Activated gamma-delta T cell (primary cell): ENCODE measurements at places on chromosomes 2 and 18.

DNA sequence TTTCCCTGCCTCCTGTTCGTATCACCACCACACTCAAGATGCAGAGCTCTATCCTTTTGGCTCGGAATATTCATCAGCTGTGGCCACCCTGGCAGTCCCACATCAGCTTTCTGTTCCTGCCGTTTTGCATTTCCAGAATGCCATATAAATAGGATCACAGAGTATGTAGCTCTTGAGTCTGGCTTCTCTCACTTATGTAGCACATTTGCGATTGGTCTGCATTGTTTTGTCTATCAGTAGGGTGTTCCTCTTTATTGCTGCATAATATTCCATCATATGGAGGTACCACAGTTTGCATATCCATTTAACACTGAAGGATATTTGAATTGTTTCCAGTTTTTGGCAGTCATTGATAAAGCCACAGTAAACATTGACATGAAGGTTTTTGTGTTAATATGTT lies 104.6 kb downstream of the SH3RF3 start:
- DNase-seq: no peak

- no peak for DNase-seq
Measured at GRCh38 chr18:79580498-79581171, 99.0 kb upstream of the CTDP1 start.

DNA sequence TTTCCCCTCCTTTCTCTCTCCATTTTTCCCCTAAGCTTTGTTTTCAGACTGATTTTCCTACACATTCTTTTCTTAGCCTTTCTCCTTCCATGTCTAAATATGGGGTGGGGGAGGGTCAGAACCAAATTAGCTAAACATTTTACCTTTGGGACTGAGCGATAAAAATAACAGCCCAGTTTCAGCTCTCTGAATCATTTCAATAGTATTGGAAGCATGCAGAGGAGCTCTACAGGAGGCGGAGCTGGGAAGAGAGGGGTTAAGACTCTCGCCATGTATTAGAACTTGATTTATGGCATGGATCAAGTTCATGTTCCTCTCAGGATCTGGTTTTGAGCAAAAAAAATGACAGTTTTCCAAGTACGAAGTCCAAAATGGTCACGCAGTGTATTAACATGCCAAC lies 109.1 kb downstream of the CPO start:
- DNase-seq: no peak

- no peak for DNase-seq
Measured at GRCh38 chr2:230879271-230879882, 14.6 kb downstream of the ITM2C start.

DNA sequence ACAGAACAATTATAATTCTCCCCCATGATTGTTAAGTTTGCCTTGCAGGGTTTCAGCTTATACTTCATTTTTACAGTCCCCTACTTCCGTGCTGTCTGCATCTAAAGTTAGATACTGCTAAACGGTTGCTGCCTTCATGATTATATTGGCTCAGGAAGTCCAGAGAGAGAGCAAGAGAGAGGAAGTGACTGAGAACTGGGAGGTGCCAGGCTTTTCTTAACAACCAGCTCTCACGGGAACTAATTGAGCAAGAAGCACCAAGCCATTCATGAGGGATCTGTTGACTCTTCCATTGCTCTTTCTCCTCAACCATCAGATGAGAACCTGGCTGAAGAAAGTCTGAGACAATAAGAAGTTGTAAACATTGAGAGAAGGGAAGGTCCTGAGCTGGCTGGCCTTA lies 125.5 kb upstream of the SIX2 start:
- no peak for DNase-seq

DNA sequence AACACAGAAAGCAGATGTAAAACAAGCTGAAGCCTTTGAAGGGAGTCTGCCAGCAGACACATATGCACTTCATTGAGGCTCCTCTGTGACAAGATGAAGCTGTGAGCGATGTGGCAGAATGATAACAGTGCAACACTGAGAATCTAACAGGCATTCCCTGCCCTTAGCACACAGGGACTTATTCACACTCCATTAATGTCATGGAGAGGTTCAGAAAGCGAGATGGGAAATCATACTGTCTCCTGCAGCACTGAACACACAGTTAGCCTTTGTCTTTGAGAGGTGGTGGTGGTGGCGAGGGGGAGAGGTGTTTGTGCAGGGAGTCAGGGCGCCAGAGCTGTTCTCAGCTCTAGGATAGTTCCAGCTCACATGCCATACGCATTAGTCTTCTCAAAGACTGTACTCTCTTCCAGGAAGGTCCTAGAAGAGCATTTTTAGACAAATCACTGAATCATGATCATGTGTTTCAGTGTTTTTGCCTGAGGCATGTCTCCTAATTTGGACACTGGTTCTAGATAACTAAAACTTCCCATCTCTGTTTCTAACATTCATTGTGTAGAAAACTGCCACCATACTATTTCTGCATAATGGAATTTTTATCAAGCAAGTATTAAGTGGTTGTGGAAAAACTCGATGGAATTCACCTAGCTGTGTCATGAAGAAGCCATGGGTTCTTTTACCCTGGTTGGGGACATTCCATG lies 93.5 kb upstream of the ITGB6 start:
- no peak for DNase-seq

DNA sequence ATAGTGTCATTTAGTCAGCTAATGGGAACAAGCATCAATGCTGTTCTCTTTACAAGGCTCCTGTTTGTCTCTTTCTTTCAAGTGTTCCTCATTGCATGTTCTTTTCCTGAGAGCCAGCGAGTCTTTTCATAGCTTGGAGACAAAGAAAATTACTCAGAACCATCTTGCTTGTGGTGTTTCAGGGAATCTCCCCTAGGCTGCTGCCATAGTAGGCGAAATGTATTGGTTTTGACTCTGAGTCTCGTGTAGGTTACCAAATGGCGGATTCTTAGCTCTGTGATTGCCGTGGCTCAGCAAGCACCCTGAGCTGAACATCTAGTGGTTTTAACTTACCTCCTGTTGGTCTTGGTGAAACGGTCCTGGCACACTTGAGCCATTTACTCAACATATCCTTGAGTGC lies 68.7 kb downstream of the RHBDD1 start:
- no peak for DNase-seq

GRCh38 chr2:111983478-111984212 lies 71.4 kb upstream of the TMEM87B start:
- no peak for DNase-seq

GRCh38 chr2:201680743-201681142 lies 17.7 kb downstream of the MPP4 start:
- DNase-seq: no peak

DNA sequence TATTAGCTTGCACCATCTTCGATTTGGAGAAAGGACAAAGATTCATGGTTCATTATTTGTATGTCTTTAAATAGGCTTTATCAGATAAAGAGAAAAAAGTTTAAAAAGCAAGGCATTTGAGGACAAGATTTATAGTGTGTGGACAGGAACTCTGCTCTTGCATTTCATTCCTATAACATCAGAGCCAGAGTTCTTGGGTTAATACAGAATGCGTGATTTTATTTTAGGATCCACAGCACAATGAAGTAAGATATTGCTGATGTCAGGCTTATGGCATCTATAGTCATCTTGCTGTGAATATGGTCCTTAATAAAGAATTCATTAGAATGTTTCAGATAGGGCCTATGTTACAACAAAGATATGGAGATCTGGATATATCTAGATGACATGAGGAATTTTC lies 19.7 kb downstream of the RASGRP3 start:
- DNase-seq: no peak

GRCh38 chr2:31255911-31256571 lies 22.1 kb downstream of the EHD3 start:
- no peak for DNase-seq

DNA sequence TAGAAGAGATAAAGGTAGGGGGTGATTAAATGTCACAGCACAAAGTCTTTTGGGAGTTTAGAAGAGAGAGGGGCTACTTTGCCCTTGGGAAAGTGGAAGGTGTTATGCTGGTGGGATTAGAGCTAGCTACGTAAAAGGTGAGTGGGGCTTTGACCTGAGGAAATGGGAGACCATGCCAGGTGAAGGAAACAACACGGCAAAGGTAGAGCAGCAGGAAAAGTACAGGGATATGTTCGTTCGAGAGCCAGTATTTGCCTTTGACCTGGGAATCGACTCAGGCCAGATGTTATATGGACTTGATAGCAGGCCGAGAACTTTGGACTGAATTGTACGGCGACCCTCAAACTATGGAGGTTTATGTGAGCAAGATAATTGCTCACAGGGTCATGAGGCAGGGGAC lies 55.7 kb upstream of the ACKR3 start:
- no peak for DNase-seq

DNA sequence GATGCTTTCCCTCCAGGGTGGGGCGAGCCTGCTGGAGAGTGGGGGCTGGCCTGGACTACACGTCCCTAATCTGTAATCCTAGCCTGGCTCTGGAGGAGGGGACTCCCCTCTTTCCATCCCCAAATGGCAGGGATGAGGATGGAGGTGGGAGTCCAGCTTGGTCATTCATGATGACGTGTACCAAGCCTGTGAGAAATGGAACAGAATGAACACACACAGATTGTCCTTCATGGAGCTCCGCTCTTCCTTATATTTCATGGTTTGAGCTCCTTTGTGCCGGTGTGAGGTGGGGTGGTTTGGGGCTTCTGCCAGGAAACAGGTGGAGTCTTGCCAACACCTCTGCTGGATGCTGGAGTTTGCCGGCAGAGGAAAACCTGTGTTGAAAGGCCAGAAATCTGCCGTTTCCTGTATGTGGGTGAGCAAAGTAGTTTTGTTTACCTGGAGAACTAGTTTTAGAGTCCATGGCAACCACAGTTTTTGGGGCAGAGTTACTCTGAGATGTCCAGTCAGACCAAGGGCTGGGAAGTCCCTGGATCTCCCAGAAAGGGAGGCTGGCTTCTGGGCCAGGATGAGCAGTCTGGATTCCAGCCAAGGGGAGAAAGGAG lies 417.6 kb upstream of the MEX3C start:
- DNase-seq: no peak

DNA sequence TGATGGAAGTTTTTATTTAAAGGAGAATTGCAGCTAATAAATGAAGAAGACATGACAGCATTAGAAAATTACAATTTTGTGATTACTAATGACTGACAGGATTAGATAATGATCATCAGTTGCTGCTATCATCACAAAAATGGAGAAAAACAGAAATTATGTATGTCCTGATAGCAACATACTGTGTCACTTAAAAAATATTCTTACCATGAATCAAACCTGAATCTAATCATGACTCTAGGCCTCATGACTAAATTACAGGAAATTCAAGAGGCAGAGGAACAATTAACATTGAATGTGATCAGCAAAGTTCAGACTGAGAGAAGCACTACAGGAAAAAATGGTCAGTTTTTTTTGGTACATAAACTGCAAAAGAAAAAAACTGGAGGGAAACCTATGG lies 147.8 kb downstream of the PMAIP1 start:
- no peak for DNase-seq

GRCh38 chr2:190149908-190150307 lies 87.4 kb upstream of the MSTN start:
- no peak for DNase-seq

DNA sequence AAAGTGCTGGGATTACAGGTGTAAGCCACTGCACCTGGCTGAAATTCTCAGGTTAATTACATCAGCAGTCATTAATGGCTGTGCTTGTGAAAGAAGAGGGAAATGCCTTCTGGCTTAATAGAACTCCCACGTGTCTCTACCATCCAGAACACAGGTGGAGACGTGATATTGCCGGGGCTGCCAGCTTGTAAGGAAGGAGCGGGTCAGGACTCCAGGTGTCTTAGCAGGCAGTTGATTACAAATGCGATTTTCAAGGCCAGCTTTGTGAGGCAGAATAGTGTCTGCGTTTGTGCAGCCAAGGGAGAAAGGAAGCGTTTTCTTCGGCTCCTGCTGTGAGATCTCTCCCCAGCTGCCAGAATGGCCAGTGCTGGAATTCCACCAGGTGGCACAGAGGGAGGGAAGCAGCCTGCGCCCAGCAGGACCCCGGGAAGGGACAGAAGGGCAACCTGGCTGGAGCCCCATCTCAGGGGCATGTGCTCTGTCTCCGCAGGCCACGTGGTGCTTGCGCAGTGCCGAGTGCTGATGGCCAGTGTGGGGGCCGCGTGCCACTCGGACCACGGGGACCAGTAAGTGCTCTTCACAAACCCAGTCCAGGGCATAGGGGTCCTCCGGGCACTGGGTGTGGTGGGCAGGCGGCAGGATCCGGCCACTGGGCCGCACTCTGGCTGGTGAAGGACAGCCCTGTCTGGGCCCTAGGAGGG lies 3.7 kb upstream of the ESPNL start:
- DNase-seq: no peak

DNA sequence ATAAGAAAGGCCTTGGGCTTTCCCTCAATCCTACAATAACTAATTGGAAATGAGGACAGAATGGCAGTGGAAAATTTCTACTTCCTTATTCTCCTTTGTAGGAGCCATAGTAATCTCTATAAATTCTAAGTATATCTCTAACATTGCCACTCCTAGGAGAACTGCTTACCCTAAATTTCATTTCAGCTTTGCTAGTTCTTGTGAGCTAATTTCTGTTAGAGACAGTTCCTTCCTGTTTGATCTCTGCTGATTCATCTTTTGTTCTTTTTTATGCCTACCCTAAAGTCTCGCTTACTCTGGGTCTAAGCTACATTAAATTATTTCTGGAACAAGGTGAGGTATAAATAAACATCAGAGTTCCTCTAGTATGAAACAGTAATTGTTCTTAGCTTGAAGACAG lies 25.7 kb downstream of the ABHD3 start:
- DNase-seq: no peak

GRCh38 chr2:128291161-128291843 lies 27.4 kb downstream of the HS6ST1 start:
- no peak for DNase-seq

- DNase-seq: no peak
Measured at GRCh38 chr18:25467226-25467987, 115.4 kb upstream of the ZNF521 start.

GRCh38 chr2:172021074-172021931 lies 21.6 kb downstream of the METAP1D start:
- no peak for DNase-seq

DNA sequence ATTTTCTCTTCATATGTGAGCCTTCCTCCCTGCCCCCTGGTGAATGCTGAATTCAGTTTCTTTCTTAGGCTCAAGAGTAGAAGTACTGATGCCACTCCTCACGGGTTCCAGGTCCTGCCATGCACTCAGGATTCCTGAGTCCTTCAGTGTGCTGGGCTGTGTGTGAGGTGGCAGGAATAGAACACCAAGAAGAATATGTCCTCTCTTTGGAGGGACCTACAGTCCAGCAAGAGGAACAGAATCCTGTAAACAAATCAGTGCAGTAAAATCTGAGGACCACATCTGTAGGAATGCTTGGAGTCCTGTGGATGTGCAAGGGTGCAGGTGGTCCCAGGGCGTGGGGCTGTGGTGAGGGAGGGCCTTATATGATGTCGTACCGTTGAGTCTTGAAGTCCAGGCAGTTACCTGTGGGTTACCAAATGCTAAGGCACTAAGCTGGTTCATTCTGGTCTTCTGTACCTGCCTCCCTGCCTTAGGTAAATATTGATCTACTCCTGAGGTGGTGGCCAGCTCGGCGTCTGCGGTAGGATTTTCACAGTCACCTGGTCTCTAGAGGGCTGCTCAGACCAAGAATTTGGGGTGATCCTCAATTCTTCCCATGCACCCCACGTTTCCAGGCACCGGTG lies 5.5 kb downstream of the ASAP2 start:
- DNase-seq: no peak

- no peak for DNase-seq
Measured at GRCh38 chr18:28357766-28358401, 181.0 kb upstream of the CDH2 start.

- no peak for DNase-seq
Measured at GRCh38 chr2:215145611-215146010, 7.2 kb upstream of the ABCA12 start.

GRCh38 chr2:19689646-19690168 lies 212.1 kb downstream of the TTC32 start:
- no peak for DNase-seq

GRCh38 chr18:75230163-75231052 lies 19.8 kb downstream of the TSHZ1 start:
- no peak for DNase-seq

GRCh38 chr2:134410006-134410405 lies 156.1 kb downstream of the MGAT5 start:
- DNase-seq: no peak
